NCI-H2029 (cell line): ENCODE measurements at places on chromosomes 12 and 14.
A peak's percentile ranks its signal among the peaks of the same experiment; 100 is the strongest.

DNA sequence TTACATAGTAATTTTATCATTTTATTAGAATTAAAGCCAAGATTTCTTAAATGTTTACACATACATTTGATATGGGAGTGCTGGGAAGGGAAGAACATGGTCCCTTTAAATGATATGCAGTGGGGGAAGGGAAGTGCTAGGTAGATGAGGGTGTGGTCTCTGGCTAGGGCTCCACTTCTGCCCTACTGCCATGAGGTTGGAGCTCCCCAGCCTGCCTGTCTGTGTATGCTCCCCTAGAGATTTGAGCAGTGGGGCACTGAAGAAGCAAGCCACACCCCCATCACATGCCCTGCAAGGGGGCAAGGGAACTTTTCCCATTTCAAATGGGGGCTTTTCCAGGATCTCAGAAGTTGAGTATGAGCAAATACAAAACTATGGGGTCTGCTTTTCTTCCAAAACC is 25.5 kb downstream of the CLECL1 start:
- no peak for DNase-seq

DNA sequence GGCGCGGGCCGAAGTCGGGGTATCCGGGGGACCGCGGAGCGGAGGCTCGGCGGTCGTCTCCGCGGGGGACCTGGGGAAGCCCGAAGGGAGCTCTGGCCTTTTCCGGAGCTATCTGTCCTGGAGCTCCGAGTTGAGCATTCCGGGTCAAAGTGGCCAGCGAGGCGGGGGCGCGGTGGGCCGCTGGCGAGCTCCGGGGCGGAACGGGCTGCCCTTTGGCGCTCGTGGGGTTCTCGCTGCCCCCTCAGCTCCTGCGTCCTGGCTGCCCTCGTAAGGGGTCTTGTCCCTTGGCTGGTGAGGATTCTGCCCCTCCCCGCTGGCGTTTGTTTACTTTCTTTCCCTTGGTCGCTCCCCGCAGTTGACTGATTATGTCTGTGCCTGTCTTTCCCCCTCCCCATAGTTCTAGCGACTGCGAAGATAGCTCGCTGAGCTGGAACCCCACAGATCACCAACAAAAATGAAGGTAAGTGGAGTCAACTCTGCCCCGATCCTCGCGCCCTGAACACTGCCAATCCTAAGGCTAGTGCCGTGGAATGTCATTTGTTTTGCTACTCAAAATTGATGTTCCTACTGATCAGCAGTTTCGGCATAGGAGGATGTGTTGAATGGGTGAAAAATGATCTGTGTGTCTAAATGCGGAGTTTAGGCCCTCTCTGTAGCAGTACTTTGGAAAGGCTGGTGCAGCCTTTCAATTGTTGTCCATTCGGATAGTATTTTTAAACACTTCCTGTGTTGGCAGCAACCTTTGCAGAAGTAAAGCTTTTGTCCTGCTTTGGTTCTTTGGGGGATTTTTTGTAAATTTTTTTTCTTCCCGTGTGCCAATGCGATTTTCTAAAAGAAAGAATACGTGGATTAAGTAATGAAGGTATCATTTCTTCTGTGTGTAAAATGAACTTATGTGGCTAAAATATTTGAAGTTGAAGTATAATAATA is 1.3 kb downstream of the ARID4A start:
- no peak for DNase-seq

DNA sequence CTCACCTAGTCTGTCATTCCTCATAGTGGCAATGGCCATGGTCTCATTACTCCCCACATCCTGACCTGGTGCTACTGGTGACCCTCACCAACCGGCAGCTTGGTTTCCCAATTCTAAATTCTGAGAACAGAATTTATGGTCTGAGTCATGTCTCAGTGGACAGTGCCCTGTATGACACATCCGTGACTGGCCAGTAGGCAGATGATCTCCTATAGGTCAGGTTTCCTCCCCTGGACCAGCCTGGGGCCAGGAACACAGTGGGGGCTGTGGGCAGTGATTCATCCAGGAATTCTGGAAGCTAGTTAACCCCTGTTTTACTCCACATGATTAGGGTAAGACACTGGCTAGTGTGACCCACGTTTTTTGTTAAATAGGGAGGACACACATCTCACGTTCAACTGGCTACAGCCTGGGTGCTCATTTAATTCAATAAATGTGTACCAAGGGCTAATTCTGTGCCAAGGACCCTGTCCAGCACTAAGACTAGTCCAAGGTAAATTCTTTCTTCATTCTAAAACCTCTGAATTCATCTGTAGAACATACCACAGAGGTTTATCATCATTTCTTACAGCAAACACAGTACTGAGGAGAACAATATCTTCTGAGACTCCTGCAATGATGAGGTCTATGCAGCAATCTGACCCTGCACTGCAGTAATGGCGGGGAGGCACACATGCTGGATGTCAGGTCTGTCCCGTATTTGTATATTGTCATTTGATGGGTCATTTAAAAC is 249.6 kb upstream of the TBX3 start:
- no peak for DNase-seq

- peak; percentile 31 for DNase-seq
Measured at GRCh38 chr12:27003421-27004381, 10.5 kb downstream of the TM7SF3 start.

DNA sequence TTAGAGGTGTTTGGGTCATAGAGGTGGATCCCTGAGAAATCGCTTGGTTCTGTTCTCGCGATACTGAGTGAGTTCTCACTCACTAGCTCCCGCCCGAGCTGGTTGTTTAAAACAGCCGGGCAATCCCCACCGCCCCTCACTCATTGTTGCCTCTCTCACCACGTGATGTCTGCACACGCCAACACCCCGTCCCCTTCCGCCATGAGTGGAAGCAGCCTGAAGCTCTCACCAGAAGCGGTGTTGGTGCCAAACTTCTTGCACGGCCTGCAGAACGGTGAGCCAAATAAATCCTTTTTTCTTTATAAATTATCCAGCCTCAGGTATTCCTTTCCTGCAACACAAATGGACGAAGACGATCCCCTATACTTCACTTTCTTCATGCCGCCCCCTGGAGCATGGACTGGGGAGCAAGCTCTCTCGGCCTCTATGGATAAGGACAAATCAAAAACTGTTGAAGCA is 45.4 kb upstream of the CCND2 start:
- DNase-seq, result no peak

GRCh38 chr14:100864960-100865681 is 38.4 kb downstream of the RTL1 start:
- no peak for DNase-seq

DNA sequence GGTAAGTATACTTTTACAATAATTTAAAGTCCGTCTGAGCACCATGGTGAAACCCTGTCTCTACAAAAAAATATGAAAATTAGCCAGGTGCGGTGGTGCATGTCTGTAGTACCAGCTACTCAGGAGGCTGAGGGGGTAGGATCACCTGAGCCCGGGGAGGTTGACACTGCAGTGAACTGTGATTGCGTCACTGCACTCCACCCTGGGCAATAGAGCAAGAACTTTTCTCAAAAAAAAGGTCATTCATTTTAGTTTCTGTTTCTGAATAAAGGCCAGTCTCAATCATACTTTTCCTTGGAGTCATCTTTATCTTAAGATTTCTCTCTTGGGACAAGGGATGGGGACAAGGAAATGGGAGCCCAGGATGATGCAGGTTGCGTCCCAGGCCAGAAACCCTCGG is 12.9 kb downstream of the ANKRD13A start:
- no peak for DNase-seq
